Activated CD8-positive, alpha-beta memory T cell treated with anti-CD3 and anti-CD28 coated beads for 1 hour (primary cell): ENCODE measurements at places on chromosomes 4 and X.
A peak's percentile ranks its signal among the peaks of the same experiment; 100 is the strongest.

DNA sequence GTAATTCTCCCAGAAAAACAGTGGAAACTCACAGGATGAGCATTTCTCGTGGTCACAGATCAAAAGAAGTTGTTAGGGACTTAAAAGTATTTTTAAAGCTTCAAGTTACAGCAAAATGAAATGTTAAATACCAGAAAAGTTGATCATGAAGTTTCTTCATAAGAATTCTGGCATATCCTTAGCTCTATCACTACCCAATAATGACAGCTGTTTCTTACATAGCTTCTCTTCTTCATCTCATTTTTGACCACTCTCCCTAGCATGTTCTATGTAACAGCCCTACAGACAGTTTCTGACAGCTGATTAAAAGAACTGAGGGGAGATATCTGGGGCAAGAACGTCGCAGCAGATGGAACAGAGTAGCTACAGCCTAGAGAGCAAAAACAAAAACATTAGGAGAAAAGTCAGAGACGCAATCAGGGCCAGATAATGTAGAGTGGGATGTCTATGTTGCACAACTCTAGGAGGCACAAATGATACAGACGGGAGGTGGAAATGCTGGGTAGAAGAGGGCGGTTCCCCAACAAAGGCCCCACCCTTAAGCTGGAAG, 108.7 kb downstream of the CORIN start:
- DNase-seq, result no peak

DNA sequence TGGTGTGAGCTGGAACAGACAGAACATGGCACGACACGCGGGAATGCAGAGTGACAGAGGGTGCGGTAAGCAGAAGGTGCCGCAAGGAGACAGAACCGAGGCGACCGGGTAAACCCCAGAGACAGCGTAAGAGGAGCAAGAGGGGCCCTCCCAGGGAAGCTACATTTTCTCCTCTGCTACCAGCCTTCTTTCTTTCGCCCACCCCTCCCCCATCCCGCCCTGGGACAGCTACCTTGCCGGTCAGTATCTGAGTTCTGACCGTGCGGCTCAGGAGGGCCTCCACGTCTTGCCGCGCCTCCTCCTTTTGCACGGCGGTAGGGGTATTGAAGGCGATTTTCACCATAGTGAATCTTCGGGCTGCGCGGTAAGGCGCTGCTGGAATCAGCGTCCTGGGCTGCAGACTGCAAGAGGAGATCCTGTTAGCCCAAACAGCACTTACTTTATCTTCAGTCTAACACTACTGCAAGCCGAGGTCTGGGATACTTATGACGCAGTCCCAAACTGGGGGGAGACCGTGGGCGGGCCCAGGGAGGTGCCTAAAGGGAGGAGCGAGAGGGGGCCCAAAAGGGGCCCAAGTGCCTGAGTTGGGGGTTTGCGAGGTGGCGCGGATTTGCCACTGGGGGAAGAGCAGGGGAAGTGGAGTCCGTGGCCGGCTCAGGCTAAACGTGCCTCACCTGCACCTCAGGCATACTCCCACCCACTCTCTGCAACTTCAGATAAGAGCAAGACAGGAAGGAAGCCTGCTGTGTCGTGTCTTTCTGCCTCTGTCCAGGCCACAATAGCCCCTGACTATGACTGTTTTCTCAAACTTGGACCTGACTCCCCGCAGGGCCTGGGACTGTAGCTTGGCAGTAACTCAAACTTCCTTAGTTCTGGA, at the start of gene ITM2A:
Gene ITM2A (minus strand): TSS at position 462 of the 877 bp plus-strand sequence. CDS start 119 bp downstream, at position 343.
- DNase-seq, result peak; percentile 22

DNA sequence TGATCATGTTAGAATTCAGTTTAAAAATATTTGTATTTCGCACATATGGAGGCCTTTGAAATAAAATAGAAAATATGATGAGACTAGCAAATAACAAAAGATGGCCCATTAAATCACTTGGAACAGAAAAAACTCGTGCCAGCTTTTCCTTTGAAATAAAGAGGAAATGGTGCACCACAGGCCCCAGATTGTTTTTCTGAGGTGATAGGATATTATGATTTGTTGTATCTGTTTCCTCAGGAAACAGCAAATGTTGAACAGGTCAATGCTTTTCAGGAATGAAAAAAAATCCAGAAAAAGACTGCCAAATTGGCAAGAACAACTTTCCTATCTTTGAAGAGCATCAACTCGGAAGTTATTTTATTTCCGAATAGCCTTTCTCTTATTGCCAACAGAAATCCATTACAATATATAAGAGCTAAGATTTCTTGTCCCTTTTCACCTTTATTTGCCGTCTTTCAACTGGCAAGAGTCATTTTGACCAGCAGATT, at the start of gene SMR3B:
Gene SMR3B (plus strand): TSS at position 441 of the 491 bp plus-strand sequence. CDS start 1,380 bp downstream, outside the sequence.
- no peak for DNase-seq

GRCh38 chr4:55553441-55554201, 6.9 kb upstream of the CLOCK start:
- DNase-seq, result no peak

GRCh38 chrX:70052895-70053615, 3.3 kb upstream of the AWAT2 start:
- DNase-seq, result no peak

GRCh38 chrX:155959018-155959587, 38.4 kb upstream of the IL9R start:
- no peak for DNase-seq

DNA sequence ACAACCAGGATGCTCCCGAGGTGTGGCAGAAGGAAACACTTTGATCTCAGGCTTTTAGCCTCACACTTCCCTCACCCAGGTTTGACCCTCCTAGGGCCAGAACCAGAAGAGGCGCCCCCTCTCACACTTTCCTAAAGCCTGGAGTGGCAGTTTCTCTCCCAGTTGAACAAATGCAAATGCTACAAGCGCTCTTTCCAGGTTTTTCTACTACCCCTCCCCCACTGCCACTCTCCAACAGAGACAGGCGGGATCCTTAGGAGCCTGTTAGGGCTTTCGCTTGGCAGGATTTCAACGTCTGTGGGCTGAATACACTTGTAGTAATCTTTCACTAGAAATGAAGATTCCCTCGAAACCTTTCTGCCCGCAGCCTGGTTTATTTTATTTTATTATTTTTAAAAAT, 2.4 kb downstream of the TSC22D3 start:
- no peak for DNase-seq

DNA sequence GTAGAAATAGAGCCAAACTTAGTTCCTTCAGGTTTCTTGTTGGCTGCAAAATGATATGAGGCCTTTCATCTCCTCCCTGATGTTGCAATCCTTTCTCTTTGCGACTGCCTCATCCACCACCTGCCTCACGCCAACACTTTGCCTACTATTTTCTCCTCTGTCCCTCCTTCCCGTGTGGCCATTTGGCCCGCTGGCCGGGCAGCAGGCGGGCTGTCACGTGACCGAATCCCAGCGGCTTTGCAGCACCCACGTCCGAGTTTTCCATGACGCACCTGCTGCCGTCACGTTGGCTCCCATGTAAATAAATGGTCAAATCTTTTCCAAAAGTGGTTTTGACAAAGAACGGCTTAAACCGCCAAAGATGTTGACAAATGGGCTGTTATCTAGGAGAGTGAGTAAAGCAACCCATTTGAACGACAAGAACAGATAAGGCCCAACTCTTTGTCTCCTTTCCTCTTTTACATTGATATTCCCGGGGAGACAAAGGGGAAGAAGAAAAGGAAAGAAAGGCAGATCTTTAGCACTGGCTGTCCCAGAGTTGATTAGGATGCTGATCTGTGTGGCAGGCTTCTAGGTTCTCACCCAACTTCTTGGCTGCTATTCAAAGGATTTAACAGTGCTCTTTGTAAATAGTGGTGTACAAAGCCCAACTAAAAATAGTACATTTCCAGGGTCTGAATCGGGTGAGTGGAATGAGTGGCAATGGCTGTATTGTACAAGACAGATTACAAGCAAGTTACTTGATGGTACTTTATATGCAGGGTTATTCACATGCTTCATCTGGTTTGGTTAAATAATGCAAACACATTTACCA, 174.2 kb upstream of the JADE1 start:
- DNase-seq, result no peak

DNA sequence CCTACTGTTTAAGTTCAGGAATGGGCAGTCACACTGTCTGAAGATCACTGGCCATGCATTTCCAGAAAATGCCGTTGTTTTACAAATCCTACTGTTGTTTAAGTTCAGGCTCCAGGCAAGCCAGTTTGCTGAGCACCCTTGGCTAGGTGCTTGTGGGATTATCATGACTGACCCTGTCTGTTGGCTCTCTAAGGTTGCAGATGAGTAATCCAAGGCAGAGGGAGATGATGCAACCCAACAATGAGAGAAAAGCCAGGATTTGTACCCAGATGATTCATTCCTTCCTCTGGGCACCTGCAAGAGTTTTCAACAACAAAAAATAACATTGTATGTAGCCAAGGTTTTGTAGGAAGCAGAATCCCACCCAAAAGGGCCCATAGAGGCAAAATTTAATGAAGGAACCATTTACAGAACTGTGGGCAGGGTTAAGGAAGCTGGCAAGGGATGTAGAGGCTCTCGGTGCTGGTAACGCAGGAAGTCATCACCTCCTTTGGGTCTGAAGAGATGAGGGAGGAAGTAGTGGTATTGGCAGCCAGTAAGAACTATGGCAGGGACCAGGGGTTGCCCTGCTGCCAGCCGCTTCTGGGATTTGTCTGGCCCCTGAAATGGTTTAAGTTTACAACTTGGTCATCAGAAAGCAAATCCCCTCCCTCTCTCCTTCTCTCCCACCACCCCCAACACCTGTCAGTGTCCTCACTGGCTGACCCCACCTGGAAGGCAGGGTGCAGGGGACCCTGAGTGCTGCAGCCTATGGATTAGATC, 54.8 kb downstream of the MSX1 start:
- DNase-seq, result no peak

DNA sequence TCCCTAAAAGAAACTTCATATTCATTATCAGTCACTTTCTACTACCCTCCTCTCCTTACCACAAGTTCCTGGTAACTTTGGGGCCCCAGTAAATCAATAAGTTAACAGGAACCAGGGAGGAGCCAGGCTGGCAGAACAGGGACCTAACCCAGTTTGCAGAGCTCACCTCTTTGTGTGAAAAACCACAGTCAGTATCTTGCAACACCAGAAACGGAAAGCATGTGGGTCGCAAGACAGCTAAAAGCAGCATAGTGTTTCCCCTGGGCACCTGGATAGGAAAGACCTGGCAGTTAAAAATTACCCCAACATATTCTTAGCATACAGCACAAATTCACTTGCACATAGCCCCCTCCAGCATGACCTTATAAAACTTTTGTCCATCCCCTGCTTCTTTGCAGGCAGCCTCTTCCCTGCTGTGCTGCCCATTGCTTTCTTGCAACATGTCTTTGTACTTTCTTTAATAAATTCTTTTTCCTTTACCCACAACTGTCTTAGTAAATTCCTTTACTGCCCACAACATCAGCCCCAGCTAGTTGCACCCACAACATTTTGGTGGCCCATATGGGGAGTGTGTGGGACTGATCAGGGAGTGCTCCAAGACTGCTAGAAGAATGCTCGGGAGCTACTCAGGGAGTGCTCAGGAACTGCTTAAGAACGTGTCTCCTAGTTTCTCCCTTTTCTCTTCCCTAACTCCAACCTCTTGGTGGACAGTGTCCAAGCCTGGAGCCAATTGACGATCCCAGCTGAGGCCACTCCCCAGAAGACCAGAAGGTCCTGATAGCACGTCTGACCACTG, 83.4 kb downstream of the MSN start:
- DNase-seq, result no peak

DNA sequence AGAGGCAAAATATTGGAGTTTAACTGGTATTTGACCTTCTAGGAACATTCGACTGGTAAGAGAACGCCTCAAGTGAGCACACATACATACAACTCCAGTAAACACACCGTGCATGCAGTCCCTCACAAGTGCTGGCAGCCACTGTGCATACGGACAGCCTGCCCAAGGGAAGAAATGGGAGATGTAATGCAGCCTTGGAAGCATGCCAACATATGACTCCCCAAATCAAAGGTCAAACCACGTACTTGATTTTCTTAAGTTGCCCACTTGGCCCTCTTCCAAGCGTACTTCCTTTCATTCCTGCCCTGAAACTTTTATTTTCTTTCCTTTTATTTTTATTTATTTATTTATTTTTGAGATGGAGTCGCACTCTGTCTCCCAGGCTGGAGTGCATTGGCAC, 206.6 kb downstream of the SPRY1 start:
- no peak for DNase-seq

GRCh38 chr4:37243051-37243450, 1.5 kb upstream of the NWD2 start:
- DNase-seq, result no peak

DNA sequence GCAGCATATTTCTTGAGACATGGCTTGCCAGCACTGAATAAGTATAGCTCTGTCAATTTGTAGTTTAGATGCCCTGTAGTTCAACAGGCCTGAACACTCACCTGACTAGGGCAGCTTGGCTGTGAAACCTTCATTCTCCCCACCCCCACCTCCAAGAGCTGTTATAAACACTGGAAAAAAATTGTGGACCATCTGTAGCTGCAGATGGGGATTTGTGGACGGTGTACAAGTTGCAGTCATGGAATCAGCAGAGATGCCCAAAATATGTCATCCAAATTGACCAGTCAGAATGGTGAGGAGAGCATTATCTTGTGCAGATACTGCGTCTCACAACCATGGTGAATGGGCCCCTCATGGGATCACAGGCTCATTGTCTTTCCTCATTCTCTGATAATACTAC, 76.2 kb upstream of the PAQR3 start:
- DNase-seq, result no peak

- no peak for DNase-seq
These were observed 508.8 kb downstream of the C4orf33 start for GRCh38 chr4:129604632-129605255.
